ENCODE measurements at places on chromosomes 7 and 10.

DNA sequence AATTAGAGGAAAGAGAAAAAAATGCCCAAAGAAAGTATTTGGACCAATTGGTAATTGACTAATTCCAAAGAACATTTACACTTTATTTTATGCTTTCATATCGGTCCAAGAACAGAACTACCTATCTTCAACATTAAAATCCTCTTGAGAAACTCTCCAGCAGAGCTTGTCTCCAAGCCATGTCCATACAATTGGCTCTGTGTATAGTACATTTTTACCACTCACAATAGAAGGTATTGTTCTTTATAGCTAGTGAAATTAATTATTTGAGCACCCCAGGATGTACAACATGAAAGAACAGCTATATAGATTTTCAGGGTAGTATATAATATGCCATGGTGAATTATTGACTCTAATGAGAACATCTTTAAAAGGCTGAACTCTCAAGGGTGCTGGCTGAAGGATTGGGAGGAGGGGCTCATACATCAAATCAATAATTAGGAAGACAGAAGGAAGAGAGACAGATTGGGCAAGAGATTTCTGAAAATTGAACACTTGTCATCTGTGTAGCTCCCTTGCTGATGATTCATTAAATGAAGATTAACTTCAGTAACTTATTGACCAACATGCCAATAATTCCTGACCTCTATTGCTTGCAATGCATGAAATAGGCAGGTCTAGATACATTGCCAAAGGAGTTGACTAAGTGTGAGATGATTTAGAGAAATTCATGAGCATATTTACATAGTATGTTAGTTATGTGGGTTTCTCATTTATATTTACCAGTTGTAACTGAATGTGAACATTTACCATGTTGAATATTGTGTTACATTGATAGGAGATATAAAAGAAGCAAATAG lies 249.7 kb downstream of the MTERF1 start:
- no peak for DNase-seq

- no peak for DNase-seq
These were observed 44.5 kb downstream of the FAM53B start for GRCh38 chr10:124699471-124700292.

DNA sequence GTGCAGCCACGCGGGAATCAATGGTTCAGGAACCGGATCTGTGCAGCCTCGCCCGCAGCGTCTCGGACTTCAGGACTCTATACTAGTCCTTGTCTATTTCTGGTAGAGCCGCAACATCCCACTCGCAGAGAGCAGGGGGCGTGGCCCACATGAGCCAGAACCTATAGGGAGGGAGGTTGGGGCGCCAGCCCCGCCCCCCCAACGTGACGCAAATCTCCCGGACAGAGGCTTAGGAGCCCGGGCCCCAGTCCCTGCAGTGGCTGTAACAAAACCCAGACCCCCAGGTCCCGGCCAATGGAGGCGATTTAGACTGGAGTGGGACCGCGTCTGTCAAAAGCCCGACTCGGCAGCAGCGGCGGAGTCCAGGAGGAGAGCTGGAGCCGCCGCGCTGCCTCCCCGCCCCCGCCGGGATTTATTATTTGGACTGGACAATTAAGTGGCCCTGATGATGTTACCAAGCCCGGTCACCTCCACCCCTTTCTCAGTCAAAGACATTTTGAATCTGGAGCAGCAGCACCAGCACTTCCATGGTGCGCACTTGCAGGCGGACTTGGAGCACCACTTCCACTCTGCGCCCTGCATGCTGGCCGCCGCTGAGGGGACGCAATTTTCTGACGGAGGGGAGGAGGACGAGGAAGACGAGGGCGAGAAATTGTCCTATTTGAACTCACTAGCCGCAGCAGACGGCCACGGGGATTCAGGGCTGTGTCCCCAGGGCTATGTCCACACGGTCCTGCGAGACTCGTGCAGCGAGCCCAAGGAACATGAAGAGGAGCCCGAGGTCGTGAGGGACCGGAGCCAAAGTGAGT lies at the start of gene NKX2-3:
Gene NKX2-3 (plus strand): TSS at position 256 of the 809 bp plus-strand sequence. CDS start 190 bp downstream, at position 446.
- DNase-seq: no peak

DNA sequence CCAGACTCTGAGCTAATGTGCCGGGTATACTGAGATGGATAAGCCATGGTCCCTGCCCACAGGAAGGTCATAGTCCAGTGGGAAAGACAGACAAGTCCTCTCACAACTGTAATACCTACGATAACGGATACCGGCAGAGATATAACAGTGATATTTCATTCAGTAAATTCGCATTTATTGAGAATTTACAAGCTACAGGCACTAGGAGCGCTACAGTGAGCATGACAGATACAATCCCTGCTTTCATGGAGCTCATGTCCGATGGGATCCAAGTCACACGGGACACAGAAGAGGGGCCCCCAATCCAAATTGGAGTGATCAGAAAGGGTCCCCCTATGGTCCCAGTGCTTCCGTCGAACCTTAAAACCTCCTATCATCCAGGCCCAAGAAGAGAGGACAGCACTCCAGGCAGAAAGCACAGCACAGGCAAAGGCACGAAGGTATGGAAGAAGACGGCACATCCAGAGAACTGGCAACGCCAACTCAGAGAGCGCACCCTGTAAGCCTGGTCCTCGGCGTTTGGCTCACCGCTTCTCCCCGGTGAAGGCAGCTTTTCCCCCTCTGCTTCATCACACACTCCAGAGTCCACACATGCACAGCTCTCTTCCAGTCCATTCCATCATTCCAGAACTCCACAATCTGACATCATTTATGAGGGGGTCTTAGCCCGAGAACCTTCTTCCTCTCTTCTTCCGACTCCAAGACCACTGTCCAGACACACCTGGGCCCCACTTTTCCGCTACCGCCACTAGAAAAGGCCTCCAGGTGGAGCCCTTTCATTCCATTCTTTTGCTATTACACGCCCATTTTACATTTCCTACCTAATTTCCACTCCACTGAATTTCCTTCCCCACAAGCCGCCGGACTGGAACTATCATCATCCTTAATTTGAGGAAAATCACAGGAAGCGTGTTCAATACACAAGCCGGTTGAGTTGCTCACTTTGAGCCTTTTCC lies 47.8 kb upstream of the NKX2-3 start:
- DNase-seq: no peak

GRCh38 chr10:133260895-133261725 lies 15.6 kb downstream of the ADAM8 start:
- DNase-seq: no peak

DNA sequence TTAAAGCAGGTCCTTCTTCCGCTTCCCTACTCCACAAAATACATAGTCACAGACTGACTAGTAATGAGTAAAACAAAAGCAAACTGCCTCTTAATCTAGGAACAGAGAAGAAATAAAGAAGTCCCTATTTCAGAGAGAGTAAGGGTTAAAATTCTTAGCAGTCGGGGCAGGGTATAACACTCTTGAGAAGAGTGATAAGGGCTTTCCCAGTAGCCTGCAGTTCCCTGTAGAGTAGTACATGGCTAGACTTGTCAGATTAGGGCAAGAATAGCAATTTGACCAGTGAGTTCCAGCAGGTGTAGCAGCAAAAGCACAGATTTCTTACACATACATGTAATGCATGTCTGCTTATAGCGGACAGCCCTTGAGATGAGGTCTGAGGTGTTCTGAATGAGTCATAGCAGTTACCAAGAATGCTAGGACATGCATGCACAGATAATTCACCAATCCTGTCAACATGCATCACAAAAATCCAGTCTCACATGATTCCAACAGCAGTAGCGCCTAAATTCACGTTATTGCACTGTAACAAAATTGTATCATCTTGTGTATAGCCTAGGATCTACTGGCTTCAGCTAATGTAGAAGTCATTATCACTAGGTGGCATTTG lies 40.7 kb downstream of the BTRC start:
- DNase-seq: no peak

GRCh38 chr10:16756561-16757221 lies 60.5 kb downstream of the RSU1 start:
- DNase-seq: no peak

GRCh38 chr10:60778971-60779796 lies 906 bp downstream of the CDK1 start:
- DNase-seq: no peak

DNA sequence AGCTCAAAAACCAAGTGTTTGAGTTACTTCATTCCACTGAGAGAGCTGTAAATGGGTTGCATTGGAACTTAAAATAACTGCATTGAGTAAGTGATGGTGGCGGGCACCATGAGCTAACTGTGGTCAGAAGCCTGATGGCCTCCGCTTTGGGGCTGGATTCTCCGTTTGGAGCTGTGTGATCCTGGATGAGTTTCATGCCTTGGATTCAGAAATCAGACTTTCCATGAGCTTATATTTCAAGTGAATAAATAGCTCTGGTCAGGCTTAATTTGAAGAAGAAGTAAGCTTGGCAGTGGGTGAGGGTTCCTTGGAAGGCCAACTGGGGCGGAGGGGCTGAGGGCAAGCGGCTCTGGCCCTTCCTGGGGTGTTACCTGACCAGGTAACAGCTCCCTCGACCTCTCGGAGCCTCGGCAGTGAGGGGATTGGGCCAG lies 5.6 kb downstream of the HTRA1 start:
- no peak for DNase-seq

DNA sequence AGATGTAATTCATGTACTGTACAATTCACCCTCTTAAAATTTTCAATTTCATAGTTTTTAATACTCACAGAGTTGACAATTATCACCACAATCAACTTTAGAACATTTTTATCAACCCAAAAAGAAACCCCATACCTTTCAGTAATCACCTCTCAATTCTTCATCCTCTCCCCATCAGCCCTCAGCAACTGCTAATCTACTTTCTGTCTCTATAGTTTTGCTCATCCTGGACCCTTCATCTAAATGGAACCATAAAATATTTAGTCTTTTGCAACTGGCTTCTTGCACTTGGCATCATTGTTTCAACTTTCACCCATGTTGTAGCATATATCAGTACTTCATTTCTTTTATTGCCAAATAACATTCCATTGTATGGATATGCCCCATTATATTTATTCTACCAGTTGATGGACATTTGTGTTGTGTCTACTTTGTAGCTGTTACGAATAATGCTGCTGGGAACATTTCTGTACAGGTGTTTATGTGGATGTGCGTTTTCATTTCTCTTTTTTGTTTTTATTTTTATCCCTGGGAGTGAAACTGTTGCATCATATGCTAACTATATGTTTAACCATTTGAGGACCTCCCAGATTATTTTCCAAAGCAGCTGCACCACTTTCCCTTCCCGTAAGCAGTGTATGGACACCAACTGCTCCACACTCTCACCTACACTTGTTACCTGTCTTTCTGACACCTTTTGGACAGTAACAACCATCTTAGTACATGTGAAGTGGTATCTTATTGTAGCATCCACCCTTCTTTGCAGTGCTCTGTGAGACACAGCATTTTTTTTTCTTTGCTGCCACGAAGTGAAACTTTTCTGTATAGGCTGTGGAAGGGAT lies 65.4 kb upstream of the APBB1IP start:
- no peak for DNase-seq
